ENCODE measurements at places on chromosomes 12 and 14.

GRCh38 chr12:122090759-122091515 lies 12.4 kb downstream of the MLXIP start:
- peak; percentile 98 for DNase-seq

DNA sequence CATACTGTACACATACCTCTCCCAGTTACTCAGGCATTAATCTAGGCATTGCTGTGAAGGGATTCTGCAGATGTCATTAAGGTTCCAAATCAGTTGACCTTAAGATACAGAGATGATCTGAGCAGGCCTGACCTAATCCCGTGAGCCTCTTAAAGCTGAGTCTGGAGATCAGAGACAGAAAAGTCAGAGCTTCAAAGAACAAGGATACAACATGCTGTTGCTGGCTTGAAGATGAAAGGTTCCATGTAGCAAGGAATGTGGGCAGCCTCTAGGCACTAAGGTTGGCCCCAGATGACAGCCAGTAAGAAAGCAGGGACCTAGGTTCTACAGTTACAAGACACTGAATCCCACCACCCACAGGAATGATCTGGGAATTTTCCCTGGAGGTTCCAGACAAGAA lies 81.1 kb downstream of the MAP1LC3B2 start:
- no peak for DNase-seq

- DNase-seq, result no peak
Measured at GRCh38 chr12:52687497-52688385, 7.5 kb upstream of the KRT1 start.

- DNase-seq, result peak; percentile 93
Measured at GRCh38 chr12:124512667-124513296, 54.6 kb downstream of the NCOR2 start.

DNA sequence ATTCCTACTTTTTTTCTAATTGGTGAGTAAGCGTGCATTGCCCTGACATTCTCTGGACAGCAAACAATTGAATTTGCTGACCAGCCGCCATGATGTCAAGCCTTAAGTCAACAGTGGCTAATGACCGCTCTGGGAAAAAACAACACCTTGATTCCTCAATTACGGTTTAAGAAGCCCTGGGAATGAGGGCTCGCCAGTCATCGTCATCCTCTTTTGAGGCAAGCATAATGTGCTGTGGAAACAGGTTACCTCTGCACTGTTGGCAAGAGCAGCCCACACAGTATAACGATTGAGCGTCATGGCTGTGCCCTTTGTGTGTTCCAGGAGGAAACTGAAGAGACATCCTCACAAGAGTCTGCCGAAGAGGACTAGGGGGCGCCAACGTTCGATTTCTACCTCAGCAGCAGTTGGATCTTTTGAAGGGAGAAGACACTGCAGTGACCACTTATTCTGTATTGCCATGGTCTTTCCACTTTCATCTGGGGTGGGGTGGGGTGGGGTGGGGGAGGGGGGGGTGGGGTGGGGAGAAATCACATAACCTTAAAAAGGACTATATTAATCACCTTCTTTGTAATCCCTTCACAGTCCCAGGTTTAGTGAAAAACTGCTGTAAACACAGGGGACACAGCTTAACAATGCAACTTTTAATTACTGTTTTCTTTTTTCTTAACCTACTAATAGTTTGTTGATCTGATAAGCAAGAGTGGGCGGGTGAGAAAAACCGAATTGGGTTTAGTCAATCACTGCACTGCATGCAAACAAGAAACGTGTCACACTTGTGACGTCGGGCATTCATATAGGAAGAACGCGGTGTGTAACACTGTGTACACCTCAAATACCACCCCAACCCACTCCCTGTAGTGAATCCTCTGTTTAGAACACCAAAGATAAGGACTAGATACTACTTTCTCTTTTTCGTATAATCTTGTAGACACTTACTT lies 138.9 kb downstream of the HMGA2 start:
- no peak for DNase-seq

DNA sequence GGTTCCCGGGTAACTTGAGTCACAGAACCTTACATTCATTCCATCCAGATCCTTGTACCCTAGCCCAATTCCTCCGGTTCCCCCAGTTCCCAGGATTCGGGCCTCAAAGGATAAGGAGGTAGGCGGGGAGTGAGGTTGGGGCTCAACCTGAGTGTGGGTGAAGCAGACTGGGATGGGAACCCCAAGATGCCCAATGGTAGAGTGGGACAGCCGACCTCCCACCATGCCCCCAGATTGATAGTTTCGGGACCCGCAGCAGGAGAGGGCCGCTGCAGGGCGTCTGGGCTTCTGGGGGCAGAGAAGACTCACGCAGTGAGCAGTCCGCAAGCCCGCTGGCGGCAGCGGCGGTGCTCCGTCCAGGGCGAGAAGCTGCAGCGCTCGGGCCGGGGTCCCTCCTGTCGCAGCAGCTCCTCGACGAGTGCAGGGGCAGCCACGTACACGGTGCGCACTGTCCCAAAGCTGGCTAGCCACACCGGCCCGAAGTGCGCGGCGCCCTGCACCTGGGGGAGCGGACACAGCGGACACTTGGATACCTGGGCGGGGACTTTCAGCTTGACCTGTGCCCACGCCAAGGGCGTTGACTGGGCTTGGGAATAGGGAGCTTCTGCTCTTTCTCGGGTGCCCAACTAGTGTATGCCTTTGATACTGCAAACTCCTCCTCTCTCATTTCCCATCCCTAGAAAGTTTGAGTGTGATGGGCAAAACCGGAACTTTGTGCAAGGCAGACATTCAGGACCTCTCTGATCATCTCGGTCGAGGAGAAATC lies 997 bp downstream of the CYP27B1 start:
- DNase-seq, result no peak

GRCh38 chr14:22225516-22226140 lies 363.4 kb downstream of the DAD1 start:
- peak; percentile 36 for DNase-seq

DNA sequence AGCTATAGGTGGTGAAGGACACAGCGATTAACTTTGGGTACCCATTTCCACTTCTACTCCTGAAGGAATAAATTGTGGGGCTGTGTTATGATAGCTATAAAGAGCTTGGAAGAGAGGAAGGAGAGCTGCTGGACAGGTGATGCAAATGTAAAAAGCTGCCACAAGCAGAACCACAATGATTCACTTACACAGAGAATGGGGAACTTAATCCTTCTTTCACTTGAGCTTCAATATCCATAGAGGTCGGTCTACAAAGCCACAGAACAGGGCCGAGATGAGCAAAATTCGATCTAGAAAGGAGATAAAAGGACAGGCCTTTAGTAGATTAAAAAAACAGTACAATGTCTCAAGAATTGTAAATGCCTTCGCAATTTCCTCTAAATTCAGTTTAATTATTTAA lies 831.1 kb downstream of the LRFN5 start:
- no peak for DNase-seq

- DNase-seq, result no peak
Measured at GRCh38 chr14:101224356-101225156, 321.0 kb upstream of the RTL1 start.

- DNase-seq, result no peak
Measured at GRCh38 chr14:59022144-59022543, 166.3 kb upstream of the DAAM1 start.
